ENCODE measurements at places on chromosomes 1 and 21.

DNA sequence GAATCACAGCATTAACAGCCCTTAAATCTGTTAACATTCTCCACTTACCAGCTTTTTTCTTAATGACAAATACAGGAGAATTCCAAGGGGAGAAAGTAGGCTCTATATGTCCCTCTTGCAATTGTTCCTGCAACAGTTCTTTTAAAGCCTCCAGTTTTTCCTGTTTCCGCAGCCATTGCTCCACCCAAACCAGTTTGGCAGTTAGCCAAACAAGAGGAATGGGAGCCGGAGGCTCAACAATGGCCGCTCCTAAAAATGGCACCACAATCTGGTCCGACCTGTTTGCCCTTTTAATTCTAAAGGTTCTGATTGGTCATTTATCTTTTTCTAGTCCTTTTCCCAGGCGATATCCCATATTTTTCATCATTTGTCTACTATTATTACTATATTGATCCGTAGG lies 14.0 kb upstream of the L1TD1 start:
- no peak for DNase-seq

- DNase-seq, result no peak
Measured at GRCh38 chr1:55249646-55250398, 34.7 kb upstream of the USP24 start.

DNA sequence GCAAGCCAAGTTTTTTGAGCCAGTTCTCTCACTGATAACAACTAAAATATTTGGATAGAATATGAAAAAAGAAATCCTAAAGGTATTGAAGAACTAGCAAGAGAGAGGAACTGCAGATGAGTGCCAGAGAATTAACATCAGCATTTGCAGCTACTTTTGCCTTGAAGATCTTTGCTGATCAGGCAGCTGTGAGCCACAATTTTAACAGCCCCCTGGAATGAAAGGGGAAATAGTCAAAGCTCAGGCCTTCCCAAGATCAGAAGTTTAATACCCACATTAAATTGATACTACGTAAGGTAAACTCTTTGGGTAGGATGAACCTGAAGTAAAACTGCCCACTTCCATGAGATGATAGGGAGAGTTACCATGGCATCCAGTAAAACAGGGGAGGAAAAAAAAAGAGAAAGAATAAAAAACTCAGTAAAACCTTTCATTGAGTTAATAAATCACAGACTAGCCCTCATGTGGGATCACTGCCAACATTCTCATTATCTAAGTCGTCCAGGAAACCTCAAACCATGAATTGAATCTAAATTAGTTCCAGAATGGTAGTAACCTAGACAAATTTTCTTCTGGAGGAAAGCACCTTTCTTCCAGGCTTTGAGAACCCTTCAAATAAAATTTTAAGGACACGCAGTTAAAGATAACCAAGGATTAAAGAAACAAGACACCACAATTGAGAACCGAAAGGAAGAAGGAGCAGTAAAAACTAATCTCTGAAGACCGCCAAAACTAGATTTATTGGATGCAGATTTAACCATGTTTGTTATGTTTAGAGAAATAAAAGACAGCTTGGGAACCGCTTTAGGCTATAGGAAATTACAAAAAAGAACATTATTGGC lies 28.3 kb downstream of the SCP2 start:
- peak; percentile 91 for DNase-seq

- no peak for DNase-seq
Measured at GRCh38 chr1:47572731-47573430, 135.0 kb downstream of the FOXD2 start.

DNA sequence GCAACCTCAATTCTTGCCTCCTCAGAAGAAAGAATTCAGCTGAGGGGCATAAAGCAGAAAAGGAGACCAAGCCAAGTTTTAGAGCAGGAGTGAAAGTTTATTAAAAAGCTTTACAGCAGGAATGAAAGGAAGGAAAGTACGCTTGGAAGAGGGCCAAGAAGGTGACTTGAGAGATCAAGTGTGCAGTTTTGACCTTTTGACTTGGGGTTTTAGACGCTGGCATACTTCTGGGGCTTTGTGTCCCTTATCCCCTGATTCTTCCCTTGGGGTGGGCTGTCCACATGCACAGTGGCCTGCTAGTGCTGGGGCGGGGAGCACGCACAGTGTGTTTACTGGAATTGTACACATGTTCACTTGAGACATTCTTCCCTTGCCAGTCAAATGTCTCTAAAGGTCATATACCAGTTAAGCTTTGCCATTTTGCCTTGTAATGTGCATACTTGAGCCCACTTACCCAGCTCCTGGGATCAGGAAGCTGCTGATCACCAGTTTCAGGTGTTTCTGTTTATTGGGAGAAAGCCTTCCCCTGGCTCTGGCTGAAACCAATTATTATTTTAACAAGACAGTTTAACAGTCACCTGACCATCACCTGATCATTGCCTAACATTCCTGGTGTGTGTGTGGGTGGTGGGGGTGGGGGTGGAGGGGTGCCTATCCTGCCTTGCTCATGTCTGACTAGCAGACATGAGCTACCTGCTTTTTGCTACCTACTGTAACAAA lies 36.2 kb downstream of the UTP25 start:
- no peak for DNase-seq

DNA sequence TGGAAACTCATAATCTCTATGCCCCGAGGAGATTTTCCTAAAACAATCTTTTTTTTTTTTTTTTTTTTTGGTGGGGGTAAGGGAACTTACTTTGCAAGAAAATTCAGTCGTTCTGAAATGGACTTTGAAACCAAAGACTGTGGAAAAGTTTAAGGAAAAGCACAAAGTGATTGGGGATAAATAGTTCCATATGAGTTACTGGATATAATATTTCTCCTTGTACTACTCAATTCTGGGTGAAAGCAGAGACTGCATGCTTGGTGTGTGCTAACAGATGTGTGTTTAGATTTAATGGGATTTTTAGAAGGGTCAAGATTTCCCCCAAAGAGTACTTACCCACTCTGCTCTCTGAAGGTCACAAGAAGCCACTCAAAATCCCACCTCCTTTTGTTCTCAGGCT lies 204.9 kb upstream of the USP24 start:
- no peak for DNase-seq

GRCh38 chr1:79041666-79042065 lies 35.1 kb upstream of the ADGRL4 start:
- DNase-seq, result peak; percentile 16

DNA sequence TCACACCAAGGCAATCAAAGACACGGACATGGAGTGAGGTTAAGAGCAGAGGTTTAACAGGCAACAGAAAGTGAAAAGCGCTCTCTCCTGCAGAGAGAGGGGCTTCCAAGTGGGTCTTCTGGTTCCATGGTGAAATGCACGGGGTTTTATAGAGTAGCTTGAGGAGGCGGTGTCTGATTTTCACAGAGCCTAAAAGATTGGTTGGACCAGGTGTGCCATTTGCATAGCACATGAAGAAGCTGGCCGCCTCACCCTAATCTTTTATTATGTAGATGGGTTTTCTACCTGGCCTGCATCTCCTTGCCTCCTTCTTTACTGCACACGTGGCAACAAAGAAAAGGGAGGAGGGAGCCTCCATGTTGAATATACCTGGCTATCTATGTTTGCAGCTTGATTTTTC lies 197.3 kb downstream of the RYR2 start:
- DNase-seq, result no peak

Measured in AG10803 (cell line).